ENCODE measurements at places on chromosomes 3 and 15.

- no peak overlapping the region for H3K27ac ChIP-seq
- H3K4me1 ChIP-seq, result peaks cover 39% of the 10 kb centered on the region
- DNase-seq, result no peak
- no peak overlapping the region for H3K4me3 ChIP-seq
Measured at GRCh38 chr15:74869372-74869725, 3.8 kb downstream of the SCAMP2 start.

DNA sequence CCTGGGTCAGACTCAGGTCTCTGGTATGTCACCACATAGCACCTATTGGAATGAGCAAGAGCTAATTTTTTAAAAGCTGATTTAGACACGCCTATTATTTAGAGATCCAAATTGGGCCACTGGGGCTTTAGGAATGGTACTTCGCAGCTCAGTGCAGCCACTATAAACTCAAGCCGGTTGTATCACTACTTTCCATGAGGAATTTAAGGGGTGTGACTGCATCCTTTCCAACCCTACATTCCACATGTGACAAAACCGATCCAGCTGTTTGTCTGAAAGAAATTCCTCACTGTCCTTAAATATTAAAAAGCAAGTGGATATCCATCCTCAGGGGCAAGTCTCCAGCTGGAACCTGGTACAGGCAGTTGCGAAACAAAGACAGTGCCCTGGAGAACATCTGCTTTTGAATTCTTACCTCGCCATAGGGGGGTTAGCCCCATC lies 12.8 kb downstream of the VGLL3 start:
- peaks cover 20% of the 10 kb centered on the region for H3K27me3 ChIP-seq
- no peak overlapping the region for H3K27ac ChIP-seq
- no peak overlapping the region for H3K4me3 ChIP-seq

DNA sequence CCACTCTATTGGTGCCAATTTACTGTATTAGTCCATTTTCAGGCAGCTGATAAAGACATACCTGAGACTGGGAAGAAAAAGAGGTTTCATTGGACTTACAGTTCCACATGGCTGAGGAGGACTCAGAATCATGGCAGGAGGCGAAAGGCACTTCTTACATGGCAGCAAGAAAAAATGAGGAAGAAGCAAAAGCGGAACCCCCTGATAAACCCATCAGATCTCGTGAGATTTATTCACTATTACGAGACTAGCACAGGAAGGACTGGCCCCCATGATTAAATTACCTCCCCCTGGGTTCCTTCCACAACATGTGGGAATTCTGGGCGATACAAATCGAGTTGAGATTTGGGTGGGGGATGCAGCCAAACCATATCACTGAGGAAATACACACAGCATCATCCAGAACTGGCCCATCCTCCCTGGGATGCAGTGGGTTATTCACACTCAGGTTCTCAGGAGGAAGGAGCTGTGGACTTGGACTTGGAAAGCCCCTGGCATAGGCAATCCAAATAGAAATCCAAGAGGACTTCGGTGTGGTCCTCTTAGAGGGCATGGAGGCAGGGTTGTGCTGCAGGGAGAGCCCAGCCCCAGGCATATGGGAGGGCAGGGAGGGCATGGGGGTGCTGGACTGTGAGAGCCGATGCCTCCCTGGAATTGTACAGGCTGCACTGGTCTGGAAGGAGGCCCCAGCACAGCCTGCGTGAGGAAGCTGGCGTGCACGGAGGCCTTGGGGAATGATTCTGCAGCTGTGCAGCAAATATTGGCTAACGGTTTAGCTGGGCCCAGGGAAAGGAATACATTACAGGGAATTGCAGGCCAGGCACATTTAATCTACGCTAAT lies 62.9 kb downstream of the EFCAB12 start:
- peaks cover 15% of the 10 kb centered on the region for H3K27me3 ChIP-seq
- no peak for DNase-seq
- peaks cover 9% of the 10 kb centered on the region for H3K4me1 ChIP-seq
- no peak overlapping the region for H3K27ac ChIP-seq
- H3K4me3 ChIP-seq, result no peak overlapping the region

DNA sequence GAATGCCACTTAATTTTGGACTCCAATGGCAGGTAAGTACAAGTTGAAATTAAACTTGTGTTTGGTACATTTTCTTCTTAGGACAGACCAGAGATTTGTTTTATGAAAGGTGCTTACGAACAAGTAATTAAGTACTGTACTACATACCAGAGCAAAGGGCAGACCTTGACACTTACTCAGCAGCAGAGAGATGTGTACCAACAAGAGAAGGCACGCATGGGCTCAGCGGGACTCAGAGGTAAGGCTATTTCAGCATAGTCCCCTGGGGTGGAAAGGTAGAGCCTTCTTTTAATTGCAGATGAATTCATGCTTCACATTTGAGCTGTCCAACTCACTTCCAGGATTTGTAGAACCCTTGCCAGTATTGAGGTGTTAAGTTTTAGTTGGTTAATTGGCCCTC lies 51.4 kb downstream of the ASTE1 start:
- H3K27me3 ChIP-seq, result no peaks in the 10 kb centered on the region
- no peaks in the 10 kb centered on the region for H3K4me1 ChIP-seq
- peaks cover 38% of the 10 kb centered on the region for H3K36me3 ChIP-seq
- H3K27ac ChIP-seq, result peak overlapping the region; percentile 47

DNA sequence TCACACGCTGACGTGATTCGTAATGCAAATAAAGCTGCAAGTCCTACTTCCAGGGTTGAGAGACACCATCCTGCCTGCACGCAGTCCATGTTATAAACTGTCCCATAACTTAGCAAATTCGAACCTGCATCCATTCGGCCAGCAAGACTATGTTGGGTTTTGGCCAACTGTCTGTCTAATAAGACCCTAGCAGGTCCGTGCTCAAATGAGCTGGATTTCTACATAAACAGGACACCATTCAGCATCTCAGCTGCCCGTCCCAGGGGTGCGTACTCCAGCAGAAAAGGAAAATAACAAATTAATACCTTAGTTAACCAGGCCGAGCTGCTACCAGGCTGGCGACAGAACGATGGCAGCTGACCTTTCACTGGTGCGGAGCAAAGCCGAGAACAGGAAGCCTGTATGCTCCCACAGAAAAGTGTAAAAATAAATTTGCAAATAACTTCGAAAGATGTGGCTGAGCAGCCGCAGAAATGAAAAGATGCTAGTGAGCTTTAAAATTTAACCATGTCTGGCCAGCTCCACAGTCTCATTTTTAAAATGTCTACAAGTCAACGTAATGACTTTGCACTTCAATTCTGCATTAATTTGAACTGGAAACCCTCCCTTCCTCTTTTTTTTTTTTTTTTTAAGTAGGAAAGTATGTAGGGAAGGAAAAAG lies 97.1 kb upstream of the SNRPA1 start:
- no peak for DNase-seq
- H3K4me3 ChIP-seq, result no peak overlapping the region
- H3K4me1 ChIP-seq, result peaks cover 16% of the 10 kb centered on the region
- no peaks in the 10 kb centered on the region for H3K36me3 ChIP-seq
- H3K27me3 ChIP-seq, result peaks cover 22% of the 10 kb centered on the region

GRCh38 chr3:115040673-115041286 lies 106.3 kb downstream of the ZBTB20 start:
- DNase-seq, result peak; percentile 28
- H3K4me3 ChIP-seq, result no peak overlapping the region
- H3K36me3 ChIP-seq, result no peaks in the 10 kb centered on the region

- H3K4me1 ChIP-seq, result peaks cover 68% of the 10 kb centered on the region
- peak overlapping the region; percentile 91 for H3K27ac ChIP-seq
- peak; percentile 18 for DNase-seq
- H3K36me3 ChIP-seq, result peaks cover 9% of the 10 kb centered on the region
- peak overlapping the region; percentile 87 for H3K4me3 ChIP-seq
Measured at GRCh38 chr15:56244811-56245576, 1.3 kb upstream of the RFX7 start.

DNA sequence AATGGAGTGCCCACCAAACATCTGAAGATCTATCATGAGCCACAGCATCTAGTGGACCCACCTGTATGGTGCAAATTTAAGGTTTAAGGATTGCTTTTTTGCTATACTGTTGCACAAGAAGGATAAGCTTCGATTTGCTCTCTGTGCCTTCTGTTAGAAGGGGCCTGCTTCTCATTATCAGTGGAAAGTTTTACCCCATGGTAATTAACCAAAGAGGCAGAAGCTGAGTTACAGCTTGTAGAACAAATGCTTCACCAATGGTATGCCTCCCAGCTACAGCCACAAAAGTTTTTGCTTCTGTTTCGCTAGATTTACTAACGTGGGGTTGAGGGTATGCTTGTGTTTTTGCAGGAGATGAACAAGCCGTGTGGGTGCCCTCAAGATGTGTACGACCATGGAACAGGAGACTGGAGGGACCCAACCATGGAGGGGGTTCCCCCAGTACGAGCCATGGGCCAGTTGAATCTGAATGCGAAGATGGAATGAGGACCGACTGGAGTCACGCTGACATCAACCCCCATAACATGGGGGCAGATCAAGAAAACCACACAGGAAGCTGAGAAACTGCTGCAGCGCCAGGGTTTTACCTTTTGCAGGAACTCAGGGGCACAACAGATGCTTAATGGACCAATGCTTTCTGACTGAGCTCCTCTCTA lies 43.5 kb downstream of the ACAD9 start:
- no peak for DNase-seq
- H3K4me1 ChIP-seq, result no peaks in the 10 kb centered on the region
- no peak overlapping the region for H3K27ac ChIP-seq
- peaks cover 8% of the 10 kb centered on the region for H3K27me3 ChIP-seq
- H3K36me3 ChIP-seq, result peaks cover 65% of the 10 kb centered on the region
- H3K4me3 ChIP-seq, result no peak overlapping the region

DNA sequence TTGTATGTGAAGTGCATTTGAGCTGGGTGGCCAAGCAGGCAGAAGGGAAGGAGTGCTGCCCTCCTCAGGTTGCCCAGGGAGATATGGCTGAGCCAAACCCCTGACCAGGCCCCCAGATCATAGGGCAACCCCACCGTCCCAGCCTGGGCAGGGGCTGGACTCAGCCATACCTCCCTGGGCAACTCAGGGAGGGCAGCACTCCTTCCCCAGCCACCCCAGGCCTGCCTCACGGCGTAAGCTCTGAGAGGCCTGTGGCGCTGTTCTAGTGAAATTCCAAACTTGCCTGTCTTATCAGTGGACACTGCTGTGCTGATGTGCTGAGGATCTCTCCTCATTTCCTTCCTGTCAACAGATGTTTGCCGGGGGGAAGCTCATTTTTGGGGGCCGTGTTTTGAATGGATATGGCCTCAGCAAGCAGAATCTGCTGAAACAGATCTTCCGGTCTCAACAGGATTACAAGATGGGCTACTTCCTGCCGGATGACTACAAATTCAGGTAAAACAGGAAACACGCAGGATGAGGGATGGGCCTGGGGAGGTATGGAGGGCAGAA lies 57.6 kb upstream of the FGD5 start:
- peaks cover 5% of the 10 kb centered on the region for H3K4me1 ChIP-seq
- H3K36me3 ChIP-seq, result no peaks in the 10 kb centered on the region
- DNase-seq, result no peak
- H3K27ac ChIP-seq, result no peak overlapping the region

Data from nephron progenitor cell (in vitro differentiated cells).